ENCODE measurements at places on chromosomes 2 and 18. TPM values are rescaled to one million over a fixed set of nuclear protein-coding genes. Genes with fewer than 3 reads are reported as not detected.

KCNJ13 gene
- polyA plus RNA-seq, result 0.25 TPM

DNA sequence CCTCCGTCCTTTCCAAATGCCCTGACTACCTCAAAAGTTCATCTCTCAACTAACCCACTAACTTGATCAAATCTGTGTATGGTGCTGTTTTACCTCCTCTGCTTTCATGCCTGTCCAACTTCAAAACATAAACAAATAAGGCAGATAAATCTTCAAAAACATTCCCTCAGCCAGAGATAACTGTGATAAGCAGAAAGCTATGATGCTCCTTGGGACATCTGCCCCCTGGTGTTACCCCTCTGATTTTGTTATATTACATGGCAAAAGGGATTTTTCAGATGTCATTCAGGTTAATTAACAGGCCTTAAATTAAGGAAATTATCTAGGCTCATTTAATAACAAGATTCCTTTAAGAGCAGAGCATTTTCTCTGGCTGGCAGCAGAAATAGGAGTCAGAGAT is 810.8 kb upstream of the CHAC2 start:
- H3K27ac ChIP-seq, result no peak overlapping the region
- H3K27me3 ChIP-seq, result no peaks in the 10 kb centered on the region
- H3K4me1 ChIP-seq, result no peaks in the 10 kb centered on the region
- no peak overlapping the region for H3K4me3 ChIP-seq
- DNase-seq, result no peak

DNA sequence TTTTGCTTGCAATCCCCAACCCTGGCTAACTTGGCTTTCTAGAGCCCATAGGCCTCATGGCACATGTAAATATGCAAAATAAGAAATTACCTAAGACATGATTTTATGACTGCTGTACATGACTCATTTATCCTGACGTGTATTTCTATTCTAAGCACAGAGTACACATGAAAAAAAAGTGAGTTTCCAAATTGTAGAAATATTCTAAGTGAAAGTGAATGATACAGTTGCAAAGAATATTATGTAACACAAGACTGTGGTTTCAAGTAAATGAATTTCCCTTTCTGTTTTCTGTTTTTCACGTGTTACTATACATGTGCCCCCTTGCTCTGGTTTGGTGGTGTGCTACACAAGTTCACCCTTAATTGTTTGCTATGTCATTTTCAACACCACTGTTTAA is 162.4 kb downstream of the LRP1B start:
- no peak overlapping the region for H3K27ac ChIP-seq
- no peak for DNase-seq
- no peaks in the 10 kb centered on the region for H3K27me3 ChIP-seq

DNA sequence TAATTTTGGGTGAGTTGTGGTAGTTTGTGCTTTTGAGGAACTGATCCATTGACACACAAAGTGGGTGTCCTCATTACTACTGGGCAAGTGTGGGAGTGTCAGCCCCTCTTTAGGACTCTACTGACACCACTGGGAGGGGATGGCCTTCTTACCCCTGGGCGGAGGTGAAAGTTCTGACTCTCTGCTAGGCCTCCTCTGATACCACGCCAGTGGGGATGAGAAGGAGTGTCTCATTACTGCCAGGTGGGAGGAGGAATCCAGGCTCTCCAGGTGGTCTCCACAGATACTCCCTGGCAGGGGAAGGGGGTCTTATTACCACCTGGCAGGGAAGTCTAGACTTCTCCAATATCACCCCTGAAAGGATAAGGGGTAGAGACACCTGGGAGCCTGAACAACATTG is 9.1 kb downstream of the LCLAT1 start:
- no peak overlapping the region for H3K4me3 ChIP-seq
- no peak overlapping the region for H3K27ac ChIP-seq
- no peaks in the 10 kb centered on the region for H3K27me3 ChIP-seq
- H3K36me3 ChIP-seq, result no peaks in the 10 kb centered on the region
- H3K4me1 ChIP-seq, result no peaks in the 10 kb centered on the region

DNA sequence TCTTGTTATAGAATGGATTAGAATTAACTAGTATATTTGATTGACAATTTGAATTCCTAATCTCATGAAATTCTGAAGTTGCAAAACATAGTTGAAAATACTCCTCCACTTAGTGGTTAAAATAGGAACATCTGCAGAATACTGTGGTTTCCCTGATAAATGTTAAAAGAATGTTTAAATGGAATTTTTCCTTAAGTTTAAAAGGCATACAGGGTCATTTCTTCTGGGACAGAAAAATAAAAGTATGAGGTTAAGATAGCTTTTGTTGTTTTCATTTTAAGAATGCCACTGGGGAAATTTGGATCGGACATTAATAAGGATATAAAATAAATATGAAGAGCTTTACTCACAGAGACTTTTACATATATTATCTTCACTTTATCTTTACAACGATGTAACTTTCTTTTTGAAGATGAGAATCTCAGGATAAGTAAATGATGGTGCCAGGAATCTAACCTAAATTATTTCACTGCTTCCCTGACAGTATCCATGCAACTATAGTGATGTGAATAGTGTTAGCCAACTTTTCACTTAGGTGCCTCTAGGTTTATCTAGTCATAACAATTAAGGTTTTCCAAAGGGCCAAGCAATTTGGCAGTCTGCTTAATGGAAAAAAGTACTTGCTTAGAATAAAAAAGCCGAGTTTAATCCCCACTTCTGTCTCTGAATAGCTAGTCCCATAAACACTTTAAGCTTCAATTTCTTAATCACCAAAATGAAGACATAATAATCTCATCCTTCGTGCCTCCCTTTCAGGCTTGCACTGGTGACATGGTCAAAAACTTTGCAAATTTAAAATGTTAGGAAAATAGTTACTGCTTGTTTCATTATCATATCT is 151.8 kb upstream of the STK17B start:
- H3K4me1 ChIP-seq, result no peaks in the 10 kb centered on the region
- no peak for DNase-seq
- H3K27ac ChIP-seq, result no peak overlapping the region

- no peaks in the 10 kb centered on the region for H3K36me3 ChIP-seq
- peak; percentile 39 for DNase-seq
- no peak overlapping the region for H3K4me3 ChIP-seq
- H3K4me1 ChIP-seq, result no peaks in the 10 kb centered on the region
Measured at GRCh38 chr2:9095690-9096089, 92.2 kb upstream of the MBOAT2 start.

DNA sequence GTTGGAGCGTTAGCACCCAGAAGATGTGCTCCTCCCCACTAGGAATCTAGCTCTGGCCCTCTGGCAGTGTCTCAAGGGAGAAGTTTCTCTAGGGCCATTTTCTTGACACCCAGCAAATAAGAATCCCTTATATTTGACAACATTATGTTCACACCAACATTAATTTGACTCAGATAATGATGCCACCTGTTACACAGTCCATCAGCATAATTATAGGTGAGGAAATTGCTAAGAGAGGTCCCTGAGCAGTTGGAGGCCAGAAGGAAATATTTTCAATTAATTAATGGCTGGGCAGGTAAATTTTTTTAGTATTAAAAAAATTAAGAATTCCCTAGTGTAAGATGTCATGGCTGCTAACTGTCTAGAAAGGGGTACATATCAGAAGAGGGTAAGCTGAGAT is 36.5 kb downstream of the PRKCE start:
- no peaks in the 10 kb centered on the region for H3K36me3 ChIP-seq
- peaks cover 16% of the 10 kb centered on the region for H3K4me1 ChIP-seq
- no peak overlapping the region for H3K27ac ChIP-seq
- no peak overlapping the region for H3K4me3 ChIP-seq

DNA sequence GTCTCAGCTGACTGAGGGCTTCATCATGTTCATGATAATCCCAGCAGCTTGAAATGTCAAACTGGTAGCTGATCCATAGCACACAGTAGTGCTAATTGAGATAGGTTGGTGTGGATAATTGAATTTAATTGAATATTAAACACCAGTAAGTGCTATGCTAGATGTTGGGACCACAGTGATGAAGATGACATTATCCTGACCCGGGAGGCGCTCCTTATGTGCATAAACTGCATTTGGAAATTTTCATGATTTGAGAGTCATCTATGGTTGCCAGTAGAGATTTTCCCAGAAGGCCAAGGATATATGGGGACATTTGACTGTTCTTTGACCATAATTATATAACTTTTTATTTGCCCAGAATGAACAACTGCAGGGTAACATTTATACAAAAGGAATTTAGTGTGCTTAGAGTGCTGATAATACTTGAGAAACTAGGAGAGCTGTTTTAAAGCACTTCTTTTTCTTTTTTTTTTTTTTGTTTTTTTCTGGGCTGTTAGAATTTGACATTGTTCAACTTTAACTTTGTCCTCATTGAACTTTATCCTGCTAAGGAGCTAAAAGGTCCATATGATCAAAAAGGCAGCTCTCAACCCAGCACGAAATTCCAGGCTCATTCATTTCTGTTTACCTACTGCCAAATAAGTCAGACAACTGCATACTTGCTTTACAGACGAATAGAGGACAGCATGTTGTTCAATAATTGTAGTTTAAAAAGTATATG is 242.8 kb downstream of the NEDD4L start:
- H3K27ac ChIP-seq, result no peak overlapping the region
- H3K36me3 ChIP-seq, result no peaks in the 10 kb centered on the region

DNA sequence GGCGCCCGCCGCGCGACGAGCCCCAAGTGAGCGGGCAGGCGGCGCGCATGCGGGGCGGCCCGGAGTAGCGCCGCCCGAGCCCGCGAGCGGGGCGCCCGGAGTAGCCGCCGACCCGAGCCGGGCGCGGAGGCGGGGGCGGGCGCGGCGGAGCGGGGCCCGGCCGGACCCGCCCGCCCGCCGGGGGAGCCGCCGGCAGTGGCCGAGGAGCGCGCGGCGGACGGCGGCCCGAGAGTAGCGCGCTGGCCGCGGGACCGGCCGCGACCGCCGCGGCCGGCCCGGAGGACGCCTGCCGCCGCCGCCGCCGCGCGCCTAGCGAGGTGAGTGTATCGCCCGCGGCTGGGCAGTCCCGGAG is at the start of gene GALNT1:
Gene GALNT1, plus strand, starts transcription at position 195 of the 352 bp plus-strand sequence. CDS start 72,923 bp downstream, outside the sequence.
- H3K27me3 ChIP-seq, result no peaks in the 10 kb centered on the region
- H3K27ac ChIP-seq, result peak within 1 kb of the TSS; percentile 96
- H3K4me1 ChIP-seq, result peaks cover 11% of the 10 kb centered on the region

- no peak for DNase-seq
- no peak overlapping the region for H3K4me3 ChIP-seq
- no peaks in the 10 kb centered on the region for H3K4me1 ChIP-seq
- H3K27me3 ChIP-seq, result no peaks in the 10 kb centered on the region
Measured at GRCh38 chr2:48587560-48587959, 30.1 kb upstream of the GTF2A1L start.

SESTD1 gene
- polyA plus RNA-seq, result 94.5 TPM

COL6A3 gene
- 93.1 TPM for polyA plus RNA-seq

ID2 gene
- polyA plus RNA-seq, result 31.3 TPM

DNA sequence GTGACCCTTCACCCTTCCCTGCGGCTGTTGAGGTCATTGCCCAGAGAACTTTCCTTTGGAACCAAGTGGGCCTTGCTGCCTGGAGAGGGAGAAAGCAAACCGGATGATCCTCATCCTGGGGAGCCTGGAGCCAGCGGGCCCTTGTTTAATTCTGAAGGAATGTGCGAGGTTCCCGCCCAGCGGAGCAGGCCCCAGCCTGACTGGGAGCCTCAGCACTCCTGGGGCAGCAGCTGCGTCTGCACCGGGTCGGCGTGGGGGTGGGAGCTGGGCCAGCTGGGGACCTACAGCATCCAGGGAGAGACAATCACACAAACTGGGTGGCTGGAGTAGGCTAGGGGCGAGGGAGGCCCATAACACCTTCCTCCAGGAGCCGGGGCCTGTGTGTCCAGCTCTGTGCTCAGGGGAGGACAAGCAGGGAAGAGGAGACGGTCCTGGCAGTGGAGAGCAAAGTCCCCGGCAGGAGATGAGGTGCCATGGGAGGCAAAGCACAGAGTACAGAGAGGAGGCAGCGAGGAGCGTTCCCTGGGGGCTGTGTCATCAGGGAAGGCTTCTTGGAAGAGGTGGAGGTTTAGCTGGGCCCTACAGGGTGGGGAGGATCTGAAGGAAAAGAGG is 61.9 kb upstream of the HAAO start:
- H3K27me3 ChIP-seq, result no peaks in the 10 kb centered on the region
- H3K4me3 ChIP-seq, result no peak overlapping the region
- H3K27ac ChIP-seq, result peak overlapping the region; percentile 39
- DNase-seq, result peak; percentile 59

GRCh38 chr2:75022516-75022915 is 64.1 kb downstream of the POLE4 start:
- H3K36me3 ChIP-seq, result no peaks in the 10 kb centered on the region
- DNase-seq, result no peak
- H3K4me3 ChIP-seq, result no peak overlapping the region
- no peak overlapping the region for H3K27ac ChIP-seq
- no peaks in the 10 kb centered on the region for H3K4me1 ChIP-seq
- no peaks in the 10 kb centered on the region for H3K27me3 ChIP-seq

UGT1A1 gene
- 0.34 TPM for polyA plus RNA-seq

- H3K27ac ChIP-seq, result no peak overlapping the region
- peak; percentile 23 for DNase-seq
- H3K4me3 ChIP-seq, result no peak overlapping the region
- no peaks in the 10 kb centered on the region for H3K36me3 ChIP-seq
- no peaks in the 10 kb centered on the region for H3K4me1 ChIP-seq
Measured at GRCh38 chr2:195473862-195474261, 183.2 kb upstream of the SLC39A10 start.

ERFE gene
- polyA plus RNA-seq, result 31.0 TPM

GRCh38 chr2:75071766-75072165 is 113.3 kb downstream of the POLE4 start:
- no peaks in the 10 kb centered on the region for H3K36me3 ChIP-seq
- DNase-seq, result no peak
- no peaks in the 10 kb centered on the region for H3K27me3 ChIP-seq
- H3K4me3 ChIP-seq, result no peak overlapping the region
- H3K4me1 ChIP-seq, result no peaks in the 10 kb centered on the region

DNA sequence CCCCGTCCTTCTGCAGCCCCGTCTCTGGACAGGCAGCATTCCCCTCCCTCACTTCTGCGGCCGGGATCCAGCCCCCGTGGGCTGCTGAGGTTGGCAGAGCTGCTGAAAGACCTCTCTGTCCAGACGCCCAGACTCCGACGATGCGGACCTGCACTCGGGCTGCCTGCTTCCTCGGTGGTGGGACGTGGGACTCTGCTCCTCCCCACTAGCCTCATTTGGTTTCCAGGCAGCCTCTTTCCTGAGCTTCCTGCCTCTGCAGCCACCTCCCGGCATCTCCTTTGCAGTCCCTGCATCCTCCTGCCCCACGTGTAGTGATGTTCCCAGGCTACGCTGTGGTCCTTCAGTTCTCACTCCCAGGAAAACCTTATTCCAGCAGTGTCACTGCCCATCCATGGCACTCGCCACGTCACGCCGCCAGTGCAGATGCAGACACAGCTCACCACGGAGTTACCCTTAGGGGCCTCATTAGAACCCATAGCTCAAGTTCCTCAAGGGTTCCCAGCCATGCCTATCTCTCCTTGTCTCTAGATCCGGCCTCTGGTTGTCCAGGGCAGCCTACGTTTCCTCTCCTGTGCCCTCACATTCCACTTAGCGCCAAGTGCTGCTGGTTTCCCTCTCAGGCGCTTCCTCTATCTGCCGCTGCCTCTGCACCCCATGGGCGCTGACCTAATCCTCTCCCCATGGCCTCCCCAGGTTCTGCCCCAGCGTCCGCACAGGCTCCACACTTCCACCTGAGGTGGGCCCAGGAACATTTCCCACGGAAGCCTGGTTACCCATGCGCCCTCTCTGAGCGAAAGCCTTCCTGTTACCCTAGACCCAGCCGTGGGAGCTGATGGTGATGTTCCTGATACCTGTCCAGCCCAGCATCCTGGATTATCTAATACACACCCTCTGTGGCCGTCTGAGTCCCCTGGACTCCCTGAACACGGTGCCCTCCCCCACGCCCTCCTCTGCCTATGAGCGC is 318.3 kb upstream of the MYT1L start:
- H3K36me3 ChIP-seq, result no peaks in the 10 kb centered on the region
- no peak overlapping the region for H3K27ac ChIP-seq
- no peaks in the 10 kb centered on the region for H3K4me1 ChIP-seq
- H3K4me3 ChIP-seq, result no peak overlapping the region

- H3K27ac ChIP-seq, result no peak overlapping the region
- no peaks in the 10 kb centered on the region for H3K36me3 ChIP-seq
- DNase-seq, result no peak
- no peak overlapping the region for H3K4me3 ChIP-seq
Measured at GRCh38 chr2:240576036-240576435, 7.8 kb downstream of the RNPEPL1 start.

All from testis (tissue), 5 donors.